ENCODE measurements at places on chromosomes 13 and 19.

DNA sequence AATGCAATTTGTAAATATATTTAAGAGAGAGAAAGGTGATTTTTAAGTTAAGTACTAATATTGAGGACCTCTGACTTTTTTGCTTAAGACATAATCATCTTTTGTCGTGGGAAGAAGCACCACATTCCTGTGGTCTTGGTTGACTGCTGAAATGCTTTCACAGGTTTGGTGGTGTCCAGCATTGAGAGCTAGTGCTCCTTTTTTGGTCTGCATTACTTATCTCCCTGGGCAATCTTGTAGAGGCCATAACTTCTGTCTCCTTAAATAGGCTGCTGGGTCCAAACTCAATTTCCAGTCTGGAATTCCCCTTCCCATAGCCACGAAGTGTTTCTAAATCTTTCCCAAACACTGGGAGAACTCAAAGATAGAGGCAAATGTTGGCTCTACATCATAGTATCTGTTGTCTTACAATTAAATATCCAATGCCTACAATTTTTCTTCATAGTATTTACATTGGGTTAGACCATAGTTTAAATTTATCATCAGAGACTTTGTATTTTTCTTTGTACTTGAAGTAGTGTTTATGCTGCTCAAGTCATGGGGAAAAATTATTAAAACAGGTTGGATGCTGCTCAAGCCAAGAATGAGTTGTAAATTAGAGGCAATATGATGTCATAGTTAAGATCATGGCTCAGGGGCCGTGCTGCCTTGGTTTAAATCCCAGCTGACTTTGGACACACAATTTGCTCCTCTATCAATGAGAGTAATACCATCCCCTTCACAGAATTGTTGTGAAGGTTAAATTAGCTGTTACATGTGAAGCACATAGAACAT is 105.6 kb downstream of the POSTN start:
- no peak for DNase-seq

GRCh38 chr13:98879957-98880356 is 97.9 kb downstream of the DOCK9 start:
- no peak for DNase-seq

- DNase-seq, result no peak
These were observed 298 bp upstream of the FAM98C start for GRCh38 chr19:38402623-38402966.

GRCh38 chr19:1354970-1355567 is 28.6 kb upstream of the NDUFS7 start:
- DNase-seq, result no peak

DNA sequence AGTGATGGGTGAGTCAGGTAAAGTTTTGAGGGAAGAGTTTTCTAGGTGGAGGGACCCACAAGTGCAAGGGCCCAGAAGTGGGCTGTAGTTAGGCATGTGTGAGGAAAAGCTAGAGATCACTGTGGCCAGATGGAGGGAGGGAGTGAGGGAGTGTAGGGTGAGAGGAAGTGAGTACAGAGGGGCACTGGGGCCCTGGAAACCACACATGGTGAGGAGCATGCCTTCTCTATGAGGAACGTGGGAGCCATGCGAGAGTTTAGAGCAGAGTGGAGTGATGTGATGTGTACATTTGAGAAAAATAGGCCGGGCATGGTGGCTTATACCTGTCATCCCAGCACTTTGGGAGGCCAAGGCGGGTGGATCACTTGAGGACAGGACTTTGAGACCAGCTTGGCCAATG is 14.7 kb upstream of the SHKBP1 start:
- no peak for DNase-seq

DNA sequence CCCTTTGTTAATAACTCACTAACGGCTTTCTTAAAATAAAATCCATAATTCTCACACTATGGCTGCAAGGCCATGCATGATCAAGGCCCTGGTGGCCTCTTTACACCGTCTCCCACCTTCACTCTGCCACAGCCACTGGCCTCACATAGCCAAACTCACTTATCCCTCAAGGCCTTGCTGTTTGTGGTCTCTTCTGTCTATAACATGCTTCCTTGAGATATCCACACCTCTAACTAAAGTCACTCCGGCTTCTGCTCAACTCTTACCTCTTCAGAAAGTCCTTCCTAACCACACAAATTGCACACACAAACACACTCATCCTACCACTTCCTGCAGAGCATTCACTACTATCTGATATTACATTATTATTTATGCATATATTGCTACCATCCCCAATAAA is 262.5 kb downstream of the DIAPH3 start:
- DNase-seq, result no peak

DNA sequence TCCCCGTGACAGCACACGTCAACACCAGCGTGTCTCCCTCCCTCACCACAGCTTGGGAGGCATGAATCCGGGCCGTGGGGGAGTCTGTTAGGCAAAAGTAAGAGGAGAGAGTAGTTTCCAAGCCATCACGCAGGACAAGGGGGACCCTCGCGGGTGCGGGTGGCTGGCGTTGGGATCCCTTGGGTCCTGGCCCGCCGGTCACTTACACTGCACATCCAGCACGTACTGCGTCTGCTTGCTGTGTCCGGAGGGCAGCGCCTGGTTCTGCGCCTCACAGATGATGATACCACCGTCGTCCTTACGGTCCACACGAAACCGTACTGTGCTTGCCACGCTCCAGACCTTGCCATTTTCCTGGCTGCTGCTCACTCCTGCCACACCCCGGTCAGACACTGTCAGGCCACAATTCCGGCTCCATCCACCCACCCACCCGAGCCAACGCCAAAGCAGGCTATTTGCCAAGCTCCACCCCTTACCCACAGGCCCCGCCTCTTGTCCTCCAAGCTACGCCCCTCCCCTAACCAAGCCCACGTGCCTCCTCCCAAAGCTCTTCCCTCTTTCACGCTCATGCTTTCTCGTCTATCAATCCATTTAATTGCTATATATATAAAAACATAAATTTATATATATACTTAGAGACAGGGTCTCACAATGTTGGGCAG is 6.6 kb upstream of the ZNF428 start:
- no peak for DNase-seq

GRCh38 chr13:80884056-80884785 is 543.3 kb upstream of the SPRY2 start:
- DNase-seq, result peak; percentile 83

DNA sequence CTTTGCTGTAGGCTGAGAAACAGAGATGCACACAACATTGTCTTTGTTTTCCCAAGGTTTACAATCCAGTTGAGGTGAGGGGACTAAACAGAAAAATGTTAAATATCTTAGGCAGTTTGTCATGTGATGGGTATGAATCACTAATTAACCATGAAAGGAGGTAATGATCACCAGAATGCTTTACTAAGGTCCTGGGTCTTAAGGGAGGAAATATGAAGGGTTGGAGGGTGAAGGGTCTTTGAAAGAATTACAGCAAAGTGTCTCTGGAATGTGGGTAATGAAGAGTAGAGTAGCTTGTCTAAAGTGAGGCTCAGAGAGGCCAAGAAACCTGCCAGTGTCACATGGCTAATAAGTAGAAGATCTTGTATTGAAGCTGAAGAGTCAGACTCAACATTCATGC is 19.0 kb downstream of the BIVM start:
- no peak for DNase-seq

DNA sequence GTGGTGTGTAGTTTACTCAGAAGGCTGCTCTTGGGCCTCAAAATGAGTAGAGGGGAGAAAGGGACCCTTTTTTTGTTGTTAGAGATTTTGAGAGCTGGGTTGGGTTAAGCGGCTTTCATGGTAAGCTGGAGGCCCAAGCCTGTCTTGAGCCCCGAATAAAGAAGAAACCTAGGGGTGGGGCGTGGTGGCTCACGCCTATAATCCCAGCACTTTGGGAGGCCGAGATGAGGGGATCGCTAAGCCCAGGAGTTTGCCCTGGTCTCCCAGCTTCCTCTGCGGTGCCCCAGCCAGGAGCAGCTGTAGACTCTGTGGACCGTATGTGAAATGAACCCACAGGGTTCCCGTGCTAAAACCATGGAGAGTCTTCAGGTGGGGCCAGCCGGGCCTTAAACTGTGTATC is 56.1 kb downstream of the KDM4B start:
- DNase-seq, result no peak

GRCh38 chr13:83117046-83117445 is 765.2 kb downstream of the SLITRK1 start:
- no peak for DNase-seq

DNA sequence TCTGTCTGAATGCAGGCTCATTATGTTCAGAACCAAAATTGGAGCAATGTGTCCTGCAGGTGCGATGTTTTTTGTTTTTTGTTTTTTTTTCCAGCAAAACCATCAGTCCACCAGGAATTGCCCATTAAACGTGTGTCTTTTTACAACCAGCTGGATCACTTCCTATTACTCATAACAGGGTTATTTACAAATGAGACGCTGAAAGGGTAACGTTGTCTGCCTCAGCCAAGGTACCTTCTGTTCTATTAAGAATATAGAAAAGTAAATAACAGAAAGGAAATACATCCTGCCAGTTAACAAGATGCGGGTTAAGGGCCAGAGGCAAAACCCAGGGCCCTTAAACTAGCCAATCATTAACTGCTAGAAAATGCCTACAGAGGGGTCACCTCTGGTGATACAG is 590.4 kb downstream of the TBC1D4 start:
- no peak for DNase-seq

GRCh38 chr19:12647490-12648071 is 19.0 kb downstream of the MAN2B1 start:
- DNase-seq, result no peak

DNA sequence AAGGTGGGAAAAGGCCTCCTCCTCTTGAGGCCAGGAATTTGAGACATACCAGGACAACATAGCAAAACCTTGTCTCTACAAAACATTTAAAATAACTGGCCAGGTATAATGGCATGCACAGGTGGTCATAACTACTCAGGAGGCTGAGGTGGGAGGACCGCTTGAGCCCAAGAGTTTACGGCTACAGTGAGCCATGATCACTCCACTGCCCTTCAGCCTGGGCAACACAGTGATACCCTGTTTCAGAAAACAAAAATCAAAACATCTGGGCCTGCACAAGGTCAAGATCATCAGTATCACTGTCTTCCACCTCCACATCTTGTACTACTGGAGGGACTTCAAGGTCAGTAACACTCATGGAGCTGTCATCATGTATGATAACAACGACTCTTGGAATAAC is 742.7 kb upstream of the GPC6 start:
- DNase-seq, result no peak

DNA sequence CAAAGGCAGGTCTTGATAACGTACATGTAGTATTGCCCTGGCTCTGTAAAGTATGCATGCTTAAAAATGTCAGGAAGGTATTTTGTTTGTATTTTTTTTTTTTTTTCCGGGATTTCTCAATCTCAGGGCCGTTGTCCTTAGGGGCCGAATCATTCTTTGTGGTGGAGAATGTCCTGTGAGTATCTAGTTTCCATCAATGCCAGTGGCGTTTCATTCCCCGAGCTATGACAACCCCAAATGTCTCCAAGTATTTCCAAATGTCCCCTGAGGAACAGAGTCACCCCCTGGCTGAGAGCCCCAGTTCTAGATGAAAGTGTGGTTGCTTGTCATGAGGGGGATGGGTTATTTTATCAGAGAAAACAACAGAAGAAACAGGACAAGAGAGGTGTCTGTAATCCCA is 68.7 kb downstream of the ACSBG2 start:
- DNase-seq, result no peak

- DNase-seq, result no peak
These were observed 431.1 kb downstream of the EFNB2 start for GRCh38 chr13:106104281-106104901.

DNA sequence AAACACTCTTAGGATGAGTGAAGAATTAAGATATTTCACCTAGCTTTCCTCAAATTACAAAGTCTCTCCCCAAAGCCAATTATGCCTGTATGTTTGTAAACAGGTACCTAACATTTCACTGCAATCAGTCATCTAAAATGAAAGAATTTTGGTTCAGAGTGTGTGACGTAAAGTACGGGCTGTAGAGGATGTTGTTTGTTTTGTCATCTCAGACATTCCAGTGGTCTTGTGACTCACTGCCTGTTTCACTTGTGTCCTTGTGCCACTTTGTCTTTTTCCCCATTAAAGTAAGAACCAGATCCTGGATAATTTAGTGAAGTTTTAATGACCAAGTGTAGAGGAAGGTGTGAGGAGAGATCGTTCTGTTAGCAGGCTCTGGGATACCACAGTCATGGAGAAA is 28.6 kb upstream of the EID2 start:
- DNase-seq, result no peak

DNA sequence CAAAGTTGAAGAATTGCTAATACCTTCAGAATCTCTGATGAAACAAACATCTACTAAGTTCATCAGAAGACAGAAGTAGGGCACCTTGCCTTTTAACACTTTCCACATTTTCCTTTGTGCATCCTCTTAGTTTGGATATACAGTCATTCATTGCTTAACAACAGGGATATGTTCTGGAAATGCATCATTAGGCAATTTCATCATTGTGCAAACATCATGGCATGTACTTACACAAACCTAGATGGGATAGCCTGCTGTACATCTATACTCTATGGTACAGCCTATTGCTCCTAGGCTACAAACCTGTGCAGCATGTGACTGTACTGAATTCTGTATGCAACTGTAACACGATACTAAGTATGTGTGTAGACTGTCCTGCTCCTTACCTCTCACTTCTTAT is 169.8 kb downstream of the SUCLA2 start:
- no peak for DNase-seq

DNA sequence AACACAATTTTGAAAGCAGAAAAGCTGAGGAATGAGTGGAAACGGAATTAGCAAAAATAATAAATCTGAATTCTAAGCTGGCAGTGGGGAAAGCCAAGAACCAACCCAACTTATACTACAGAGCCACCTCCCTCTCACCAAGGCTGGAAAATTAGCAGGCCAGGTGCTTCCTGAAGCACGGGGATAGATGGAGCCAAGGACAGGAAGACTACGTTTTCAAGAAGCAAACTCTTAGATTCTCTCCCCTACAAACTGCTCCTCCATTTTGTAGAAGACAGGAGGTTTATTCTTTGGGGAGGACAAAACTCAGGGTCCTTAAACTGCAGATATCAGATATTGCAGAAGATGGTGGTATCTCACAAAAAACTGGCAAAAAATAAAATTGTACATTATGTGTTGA is 8.8 kb downstream of the CCDC70 start:
- DNase-seq, result no peak

- no peak for DNase-seq
These were observed 22.3 kb downstream of the CDC16 start for GRCh38 chr13:114257014-114257413.

- no peak for DNase-seq
These were observed 499 bp upstream of the KLK13 start for GRCh38 chr19:51065221-51065960.

DNA sequence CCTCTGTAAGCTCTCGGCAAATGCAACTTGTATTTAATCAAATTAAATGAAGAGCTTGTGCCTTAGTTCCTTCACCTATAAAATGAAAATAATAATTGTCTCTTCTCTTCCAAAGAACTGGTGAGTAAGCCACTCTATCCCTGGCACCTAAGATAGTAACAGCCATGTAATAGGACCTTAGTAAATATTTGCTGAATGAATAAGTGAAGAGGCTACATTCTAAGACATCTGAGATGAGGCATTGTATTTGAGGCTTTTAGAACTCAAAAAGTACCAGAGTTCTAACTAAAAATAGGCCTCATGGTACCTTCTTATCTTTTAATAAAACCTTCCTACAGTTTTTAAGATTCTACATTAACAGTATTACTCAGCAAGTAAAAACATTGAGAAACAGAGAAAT is 17.3 kb upstream of the DCLK1 start:
- DNase-seq, result no peak

Data from cerebellar nuclear complex (tissue), 1 donor.